Uterine smooth muscle cell (primary cell): ENCODE measurements at places on chromosomes 16 and 17. TPM values are rescaled to one million over a fixed set of nuclear protein-coding genes. Genes with fewer than 3 reads are reported as not detected.

The TMEM100 gene
- 0.12 and 1.4 TPM in 2 replicates for total RNA-seq

The PIPOX gene
- 1.1 and 2.7 TPM in 2 replicates for total RNA-seq

The TPSAB1 gene
- total RNA-seq, result not detected in 2 replicates

The KDM6B gene
- total RNA-seq, result 5.1 and 7.5 TPM in 2 replicates

The EFCAB5 gene
- 0.22 and 0.37 TPM in 2 replicates for total RNA-seq

The SHCBP1 gene
- 20.4 and 71.8 TPM in 2 replicates for total RNA-seq

The ADAD2 gene
- total RNA-seq, result not detected in 2 replicates

The TBC1D28 gene
- total RNA-seq, result not detected in 2 replicates

The WSCD1 gene
- 0.22 and 0.87 TPM in 2 replicates for total RNA-seq

The FOXF1 gene
- total RNA-seq, result 7.2 and 12.2 TPM in 2 replicates

The STX1B gene
- total RNA-seq, result 2.1 and 2.5 TPM in 2 replicates

The CDIPT gene
- 59.4 and 102 TPM in 2 replicates for total RNA-seq

The TM4SF5 gene
- total RNA-seq, result not detected in 2 replicates

The CRHR1 gene
- not detected in 2 replicates for total RNA-seq

The HOXB1 gene
- not detected in 2 replicates for total RNA-seq

The PITPNM3 gene
- 0.37 and 0.55 TPM in 2 replicates for total RNA-seq

The MYOCD gene
- total RNA-seq, result 0.11 and 0.12 TPM in 2 replicates
